ENCODE measurements at places on chromosomes 4 and X.
A peak's percentile ranks its signal among the peaks of the same experiment; 100 is the strongest.

GRCh38 chr4:124070688-124071484 is 641.6 kb downstream of the ANKRD50 start:
- DNase-seq: no peak

- no peak for DNase-seq
Measured at GRCh38 chr4:40140196-40140595, 56.6 kb upstream of the RHOH start.

DNA sequence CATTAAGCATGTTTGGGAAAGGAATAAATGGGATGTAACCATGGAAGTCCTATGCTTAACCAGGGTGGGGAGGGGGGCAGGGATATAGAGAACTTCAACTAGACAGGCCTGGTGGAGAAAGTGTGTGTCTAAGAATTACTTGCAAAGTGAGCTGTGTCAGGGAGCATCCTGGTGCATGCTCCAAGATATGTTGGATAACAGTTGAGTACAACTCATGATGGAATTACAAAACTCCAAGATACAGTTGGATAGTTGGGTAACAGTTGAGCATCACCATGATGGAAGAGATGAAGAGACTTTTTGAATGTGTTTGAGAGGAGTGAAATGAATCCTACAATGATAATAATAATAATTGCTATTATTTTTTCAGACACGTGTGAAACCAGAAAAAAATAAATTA is 26.1 kb upstream of the ACSL1 start:
- no peak for DNase-seq

DNA sequence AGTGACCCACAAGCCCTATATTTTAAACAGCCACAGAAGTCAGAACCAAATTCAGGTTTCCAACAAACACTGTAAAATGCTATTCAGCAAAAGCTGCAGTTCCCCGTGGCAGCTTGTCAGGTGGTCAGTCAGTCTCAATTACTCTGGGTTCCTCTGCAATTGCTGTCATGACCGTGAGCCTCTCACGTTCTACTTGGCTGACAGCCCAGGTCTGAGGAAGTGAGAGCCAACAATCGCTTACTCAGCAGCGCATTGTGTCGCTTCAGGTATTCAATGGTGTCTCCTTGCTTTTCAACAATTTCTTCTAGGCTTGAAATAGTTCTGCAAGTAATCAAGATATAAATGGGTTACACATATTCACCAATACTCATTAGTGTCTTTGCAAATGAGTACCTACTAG is 25.8 kb downstream of the TRIM75 start:
- DNase-seq: no peak

DNA sequence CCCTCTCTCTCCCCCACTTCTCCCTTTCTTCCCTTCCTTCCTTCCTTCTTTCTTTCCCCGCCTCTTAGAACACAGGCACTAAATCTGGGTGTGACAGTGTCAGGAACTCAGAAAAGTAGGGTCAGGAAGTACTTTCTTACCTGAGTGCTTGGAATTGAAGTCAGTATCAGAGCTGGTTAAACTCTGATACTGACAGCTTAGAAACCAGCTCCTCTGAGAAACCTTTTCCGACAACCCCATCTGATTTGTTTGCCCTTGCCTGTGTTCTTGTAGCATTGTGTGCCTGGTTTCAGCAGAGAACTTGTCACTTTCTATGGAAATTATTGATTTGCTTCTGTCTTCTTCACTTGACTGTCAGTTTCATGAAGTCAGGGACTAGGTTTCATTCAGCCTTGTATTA is 113.9 kb downstream of the AASDH start:
- DNase-seq: no peak

- DNase-seq: no peak
Measured at GRCh38 chrX:131399678-131400428, 110.7 kb upstream of the IGSF1 start.

DNA sequence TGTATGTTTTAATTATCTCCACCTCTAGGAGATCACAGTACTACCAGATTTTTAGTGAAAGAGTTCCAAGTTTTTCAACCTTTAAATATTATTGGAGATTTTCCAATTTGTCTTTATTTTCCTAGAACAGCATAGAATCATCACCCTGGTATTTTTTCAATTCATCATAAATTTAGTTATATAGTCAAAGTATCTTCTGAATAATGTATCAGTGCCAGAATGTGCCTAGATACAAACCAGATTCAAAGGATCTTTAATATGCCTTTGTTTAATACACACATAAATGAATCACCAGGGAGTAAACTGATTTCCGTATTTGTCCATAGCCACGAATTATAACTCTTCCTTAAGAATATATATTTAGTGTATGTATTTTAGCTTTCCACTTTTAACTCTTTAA is 1373.1 kb downstream of the STIM2 start:
- no peak for DNase-seq

- peak; percentile 76 for DNase-seq
Measured at GRCh38 chrX:104351173-104351769, 96.5 kb upstream of the ESX1 start.

- DNase-seq: no peak
Measured at GRCh38 chr4:68895561-68896198, 55.9 kb downstream of the UGT2A3 start.

DNA sequence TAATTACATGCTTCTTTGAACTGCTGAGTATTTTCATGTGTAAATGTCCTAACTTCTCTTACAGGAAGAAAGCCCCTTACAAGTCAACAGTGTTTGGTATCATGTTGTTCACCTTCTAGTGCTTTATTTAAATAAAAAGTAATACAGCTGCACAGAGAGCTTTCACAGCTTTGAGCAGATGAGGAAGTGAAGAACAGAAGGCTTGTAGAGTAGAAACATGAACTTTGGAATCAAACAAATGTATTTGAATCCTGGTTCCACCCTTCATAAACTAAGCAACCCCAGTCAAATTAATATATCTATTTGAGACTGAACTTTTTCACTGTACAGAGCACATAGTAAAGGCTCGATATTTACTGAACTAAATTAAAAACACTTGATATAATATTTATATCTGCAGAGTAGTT is 120.5 kb downstream of the CAMK2D start:
- no peak for DNase-seq

GRCh38 chrX:107493141-107493540 is 43.7 kb downstream of the FRMPD3 start:
- DNase-seq: no peak

DNA sequence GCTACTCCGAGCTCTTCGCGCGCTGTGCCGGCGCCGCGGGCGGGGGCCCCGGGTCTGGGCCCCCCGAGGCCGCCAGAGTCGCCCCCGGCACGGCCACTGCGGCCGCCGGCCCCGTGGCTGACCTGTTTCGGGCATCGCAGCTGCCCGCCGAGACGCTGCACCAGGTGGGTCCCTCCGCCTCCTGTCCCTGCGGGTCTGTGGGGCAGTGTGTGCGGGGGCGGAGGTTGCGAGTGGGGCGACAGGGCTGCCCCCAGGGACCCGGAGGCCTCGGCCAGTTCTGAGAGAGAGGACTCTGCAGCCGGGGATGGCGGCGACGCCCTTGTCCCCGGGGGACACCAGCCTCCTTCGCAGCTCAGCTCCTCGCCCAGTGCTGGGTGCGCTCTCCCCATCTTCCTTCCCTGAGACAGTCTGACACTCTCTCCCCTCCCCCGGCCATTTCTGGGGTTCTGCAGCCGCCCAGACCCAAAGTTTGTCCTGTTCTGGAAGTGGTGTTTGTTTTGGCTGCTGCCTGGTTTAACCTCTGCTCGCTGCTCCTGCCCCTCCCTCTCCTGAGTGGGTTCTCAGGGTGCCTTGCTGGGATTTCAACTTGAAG is 609 bp downstream of the REPS2 start:
- DNase-seq: no peak

- DNase-seq: no peak
Measured at GRCh38 chrX:53395605-53396298, 26.7 kb downstream of the SMC1A start.

DNA sequence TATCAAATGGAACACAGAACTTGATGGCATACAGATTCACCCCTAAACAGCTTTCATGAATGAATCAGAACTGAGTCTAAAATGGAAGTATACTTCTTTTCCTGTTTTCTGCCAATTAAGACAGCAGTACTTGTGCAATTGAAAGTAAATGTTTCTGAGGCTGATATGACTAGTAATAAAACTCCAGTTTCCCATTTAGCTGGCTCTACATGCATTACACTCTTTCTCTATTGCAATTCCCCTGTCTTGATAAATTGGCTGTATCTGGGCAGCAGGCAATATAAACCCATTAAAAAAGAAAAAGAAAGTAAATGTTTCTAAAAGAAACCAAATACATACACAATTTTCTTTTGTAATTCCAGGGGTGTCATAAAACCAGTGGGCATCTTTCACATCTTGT is 4.6 kb downstream of the NOA1 start:
- no peak for DNase-seq

DNA sequence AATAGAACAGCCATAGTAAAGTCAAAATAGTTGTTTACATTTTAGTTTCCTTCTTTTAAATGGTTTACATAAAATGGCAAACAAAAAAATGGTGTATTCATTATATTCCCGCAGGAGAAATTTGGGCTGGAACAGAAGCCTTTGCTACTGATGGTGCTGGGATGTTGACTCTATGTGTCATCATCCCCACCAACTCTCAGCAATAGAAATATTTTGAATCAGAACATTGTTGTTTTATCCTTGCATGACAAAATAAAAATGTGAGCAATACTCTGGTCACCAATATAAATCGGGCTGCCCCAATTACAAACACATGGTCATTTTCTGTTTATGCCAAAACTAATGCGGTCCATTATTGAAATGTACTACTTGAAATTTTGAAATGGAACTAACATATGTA is 1131.6 kb upstream of the PCDH7 start:
- no peak for DNase-seq

DNA sequence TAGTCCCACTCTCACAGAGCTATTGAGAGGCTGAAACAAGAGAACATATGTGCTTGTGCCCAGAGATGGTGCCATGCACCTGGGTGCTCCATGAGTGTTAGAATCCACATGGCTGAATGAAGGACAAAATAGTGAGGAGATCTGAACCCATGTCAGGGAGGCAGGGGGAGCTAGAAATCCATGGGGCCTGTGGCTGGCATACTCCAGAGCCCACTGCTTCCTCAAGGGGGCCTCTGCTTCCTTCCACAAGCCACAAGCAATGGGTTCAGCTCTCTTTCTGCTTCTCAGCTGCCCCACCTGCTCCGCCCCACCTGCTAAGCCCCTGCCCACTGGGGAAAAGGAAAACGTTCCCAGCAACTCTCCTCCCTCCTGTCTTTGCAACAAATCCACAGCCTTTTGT is 46.1 kb downstream of the PJA1 start:
- no peak for DNase-seq

DNA sequence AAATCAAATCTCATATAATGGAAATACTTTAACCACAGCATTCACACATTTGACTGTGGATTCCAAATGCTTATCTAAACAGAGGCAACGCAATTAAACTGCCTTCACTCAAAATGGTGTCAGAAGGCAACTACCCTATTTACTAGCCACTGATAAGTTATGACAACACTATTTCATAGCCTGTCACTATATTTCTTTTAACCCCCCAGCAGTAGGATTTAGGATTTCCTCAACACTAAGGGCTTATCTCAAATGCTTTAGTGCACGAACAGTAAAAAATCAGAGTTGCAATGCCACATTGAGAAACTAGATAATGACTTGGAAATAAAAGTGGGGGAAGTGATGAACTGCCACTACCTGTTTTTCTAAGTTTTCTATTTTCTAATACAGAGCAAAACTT is 66.7 kb downstream of the DHX15 start:
- no peak for DNase-seq

DNA sequence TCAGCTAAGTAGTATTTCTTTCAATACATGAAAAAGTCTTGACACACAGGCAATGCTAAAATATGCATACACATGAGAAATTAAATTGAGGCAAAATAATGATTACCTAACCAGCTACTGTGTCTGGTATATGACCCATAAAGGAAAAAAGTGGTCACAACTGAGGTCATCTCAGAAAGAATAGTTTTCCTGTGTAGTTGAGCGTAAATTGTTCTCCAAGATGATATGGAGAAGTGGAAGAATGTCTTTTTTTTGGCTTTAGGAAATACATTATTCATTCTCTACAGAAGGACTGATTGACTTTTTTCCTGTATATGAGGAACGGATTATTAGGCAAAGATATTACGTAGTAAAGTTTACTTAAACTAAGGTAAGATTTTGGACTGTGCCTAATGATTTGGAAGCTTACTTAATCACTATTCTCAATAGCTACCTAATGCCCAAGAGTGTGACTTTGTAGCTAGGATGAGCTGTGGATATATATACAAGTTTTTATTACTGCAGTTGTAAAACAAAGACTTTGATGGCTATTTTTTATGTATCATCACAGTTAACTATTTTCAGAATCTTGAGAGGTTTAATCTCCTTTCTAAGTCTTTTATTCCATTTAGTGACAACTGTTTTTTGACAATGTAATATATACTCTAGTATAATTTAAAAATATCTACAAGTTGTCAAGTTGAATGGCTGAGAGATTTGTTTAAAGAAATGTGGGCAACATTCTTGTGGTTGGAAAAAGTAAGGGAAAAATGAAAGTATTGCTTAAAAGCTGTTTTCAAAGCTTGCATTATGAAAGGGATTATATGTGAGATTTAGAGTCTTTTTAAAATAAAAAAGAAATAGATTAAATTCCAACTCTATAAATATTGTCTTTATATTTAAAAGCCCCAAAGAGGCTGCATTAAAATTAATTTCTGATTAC is 100.2 kb downstream of the PDLIM5 start:
- no peak for DNase-seq

- DNase-seq: no peak
Measured at GRCh38 chrX:44897539-44897938, 24.6 kb downstream of the KDM6A start.

DNA sequence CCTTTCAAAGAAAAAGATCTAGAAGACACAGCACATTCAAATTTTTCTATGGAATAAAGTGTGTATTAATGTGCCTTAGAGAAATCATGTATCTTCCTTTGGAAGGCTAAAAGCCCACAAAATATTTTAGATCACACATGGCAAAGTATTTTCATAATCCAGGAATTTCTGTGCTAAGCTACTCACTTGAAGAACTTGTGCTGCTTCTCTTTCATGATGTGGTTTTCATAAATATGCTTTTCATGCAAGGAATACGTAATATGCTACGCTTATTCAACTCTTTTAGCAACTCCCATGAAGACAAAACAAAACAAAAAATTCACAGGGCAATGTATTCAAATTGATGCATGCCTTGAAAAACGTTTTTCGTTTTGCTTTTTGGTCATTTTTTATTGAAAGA is 125.6 kb downstream of the ARHGAP24 start:
- no peak for DNase-seq

DNA sequence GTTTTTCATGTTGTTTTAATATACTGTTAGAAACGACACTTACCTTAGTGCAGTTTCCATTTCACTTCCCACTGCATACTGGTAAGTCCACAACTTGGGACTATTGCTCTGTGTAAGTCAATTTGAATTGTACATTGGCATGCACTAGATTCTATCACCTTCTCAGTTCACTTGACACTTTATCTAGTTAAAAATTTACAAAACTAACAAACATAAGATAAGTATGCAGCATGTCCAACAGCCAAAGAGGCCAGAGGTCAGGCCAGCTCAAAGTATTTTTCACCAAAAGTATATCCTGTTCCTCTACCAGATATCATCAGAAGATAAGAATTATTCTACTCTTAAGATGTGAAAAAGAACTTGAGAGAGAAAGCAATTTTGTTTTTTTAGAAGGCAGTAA is 75.9 kb downstream of the QRFPR start:
- no peak for DNase-seq

- DNase-seq: no peak
Measured at GRCh38 chr4:77500801-77501200, 104.8 kb upstream of the CXCL13 start.

All from suppressor macrophage treated with lipopolysaccharide for 1 hour (primary cell).